ENCODE measurements at places on chromosomes 3 and 15. TPM values are rescaled to one million over a fixed set of nuclear protein-coding genes. Genes with fewer than 3 reads are reported as not detected.

Gene ATP8B4
- total RNA-seq = 1.4 TPM

Gene IL17RE
- 13.9 TPM for total RNA-seq

Gene AMIGO3
- 1.2 TPM for total RNA-seq

Gene GPR149
- total RNA-seq = not detected

Gene EHHADH
- total RNA-seq = 3.1 TPM

Gene SENP8
- 2.9 TPM for total RNA-seq

Gene DCBLD2
- 310 TPM for total RNA-seq

Gene GOLGA6L7
- not detected for total RNA-seq

Gene MUC20
- 1.1 TPM for total RNA-seq

Gene ARGFX
- not detected for total RNA-seq

Gene DUOX2
- total RNA-seq = not detected

Gene VIPR1
- not detected for total RNA-seq

Gene CCR9
- total RNA-seq = not detected

Gene GRM7
- total RNA-seq = not detected

Gene MYH15
- total RNA-seq = 0.78 TPM

Gene SLC6A20
- not detected for total RNA-seq

Gene SNURF
- 5.9 TPM for total RNA-seq

All from subcutaneous preadipocyte (primary cell).